Adrenal gland (tissue), 19 donors: ENCODE measurements at places on chromosomes 5 and 9. TPM values are rescaled to one million over a fixed set of nuclear protein-coding genes. Genes with fewer than 3 reads are reported as not detected.

TRIM7 gene
- 3.4 TPM for polyA plus RNA-seq

DNA sequence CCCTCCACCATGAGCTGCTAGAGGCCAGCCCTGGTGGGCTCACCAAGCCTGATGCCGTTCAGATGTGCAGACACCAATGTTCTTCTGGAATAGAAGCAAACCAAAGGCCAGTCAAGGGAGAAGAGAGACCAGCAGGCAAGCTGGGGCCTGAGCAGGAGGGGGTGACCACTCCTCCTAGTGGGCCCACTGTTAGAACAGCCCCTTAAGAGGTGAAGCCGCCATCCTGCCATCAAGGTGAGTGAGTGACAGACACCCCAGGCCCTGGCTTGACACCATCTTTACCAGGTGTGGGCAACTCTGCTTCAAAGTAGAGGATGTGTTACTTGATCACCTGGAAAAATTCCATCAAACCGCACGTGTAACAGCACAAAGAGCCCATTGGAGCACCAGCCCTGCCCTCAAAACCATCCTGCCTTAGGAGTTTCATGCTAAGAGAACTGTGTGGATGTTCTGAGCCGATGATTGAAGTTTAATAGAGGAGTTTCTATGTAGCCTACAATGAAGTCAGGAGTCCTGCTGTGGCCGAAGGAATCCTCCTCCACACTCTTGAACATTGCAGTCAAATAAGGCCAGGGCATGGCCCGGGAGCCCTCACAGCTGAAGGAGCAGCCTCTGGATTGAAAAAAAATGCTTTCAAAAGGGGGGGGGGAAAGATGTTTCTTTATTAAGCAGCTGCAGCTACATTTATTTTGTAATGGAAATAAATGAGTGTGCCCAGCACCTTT, 20.8 kb downstream of the AMBP start:
- no peak for DNase-seq

DNA sequence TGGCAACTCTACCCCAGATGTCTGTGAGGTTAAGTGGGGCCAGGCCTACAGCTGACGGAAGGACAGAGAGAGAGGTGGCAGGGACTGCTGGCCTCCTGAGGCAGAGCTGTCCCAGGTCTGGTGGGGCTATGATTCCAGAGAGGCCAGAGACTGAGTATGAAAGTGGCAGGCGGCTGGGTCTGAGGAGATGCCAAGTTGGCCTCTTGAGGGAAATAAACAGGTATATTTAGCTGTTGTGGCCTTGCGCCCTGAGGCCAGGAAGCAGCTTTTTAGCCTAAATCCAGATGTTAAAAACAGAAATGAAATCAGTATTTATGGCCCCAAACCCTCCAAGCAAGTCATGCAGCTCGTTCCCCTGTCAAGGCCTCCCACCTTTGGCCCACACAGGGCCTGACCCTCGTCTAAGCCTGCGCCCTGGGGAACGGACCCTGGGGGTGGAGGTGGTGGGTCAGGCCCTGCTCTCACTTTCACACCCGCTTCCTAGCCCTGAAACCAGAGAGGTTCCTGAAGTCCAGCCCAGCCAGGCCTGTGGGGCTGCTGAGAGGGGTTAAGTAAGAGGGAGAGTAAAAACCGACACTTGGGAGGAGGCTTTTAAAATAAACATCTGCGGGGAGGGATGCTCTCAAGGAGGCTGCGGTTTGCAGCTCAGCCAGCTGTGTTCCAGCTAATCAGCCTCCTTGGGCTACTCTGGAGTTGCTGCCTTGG, 18.7 kb downstream of the PCDHGC5 start:
- DNase-seq, result no peak

DNA sequence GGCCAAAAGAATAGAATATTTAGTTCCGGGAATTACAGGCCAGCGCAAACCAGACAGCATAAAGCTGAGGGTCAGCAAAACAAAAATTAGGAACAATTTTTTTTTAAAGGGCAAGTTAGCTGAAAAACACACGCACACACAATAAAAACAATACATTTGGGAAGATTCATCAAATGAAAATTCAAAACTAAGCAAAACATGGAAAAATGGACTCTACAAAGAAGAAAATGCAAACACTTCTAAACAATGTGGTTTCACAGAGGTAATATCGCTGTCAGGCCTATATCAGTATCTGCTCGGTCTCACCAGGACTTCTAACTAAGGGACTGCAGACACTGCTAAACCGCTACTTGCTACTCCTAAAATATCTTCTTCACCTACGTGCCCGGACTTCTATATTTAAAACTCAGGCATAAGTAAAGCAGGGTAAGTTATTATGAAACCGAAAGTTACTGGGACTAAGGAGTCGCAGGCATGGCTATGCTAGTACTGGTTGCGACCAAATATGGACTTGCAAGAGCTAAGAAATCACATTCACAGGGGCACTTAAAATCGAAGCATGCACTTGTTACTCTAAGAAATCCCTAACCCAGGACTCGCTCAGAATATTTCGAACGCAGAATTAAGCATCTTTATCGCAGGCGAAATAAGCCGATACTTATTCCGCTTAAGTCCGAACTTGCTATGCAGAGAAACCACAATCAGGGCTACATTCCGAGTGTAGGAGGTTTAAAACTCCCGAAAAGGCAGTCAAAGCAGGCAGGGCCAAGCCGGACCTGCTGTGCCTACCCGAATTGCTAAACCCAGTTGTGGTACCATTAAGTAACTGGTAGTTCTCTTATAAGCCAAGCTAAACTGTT, 2.3 kb downstream of the ANXA2R start:
- no peak for DNase-seq

DNA sequence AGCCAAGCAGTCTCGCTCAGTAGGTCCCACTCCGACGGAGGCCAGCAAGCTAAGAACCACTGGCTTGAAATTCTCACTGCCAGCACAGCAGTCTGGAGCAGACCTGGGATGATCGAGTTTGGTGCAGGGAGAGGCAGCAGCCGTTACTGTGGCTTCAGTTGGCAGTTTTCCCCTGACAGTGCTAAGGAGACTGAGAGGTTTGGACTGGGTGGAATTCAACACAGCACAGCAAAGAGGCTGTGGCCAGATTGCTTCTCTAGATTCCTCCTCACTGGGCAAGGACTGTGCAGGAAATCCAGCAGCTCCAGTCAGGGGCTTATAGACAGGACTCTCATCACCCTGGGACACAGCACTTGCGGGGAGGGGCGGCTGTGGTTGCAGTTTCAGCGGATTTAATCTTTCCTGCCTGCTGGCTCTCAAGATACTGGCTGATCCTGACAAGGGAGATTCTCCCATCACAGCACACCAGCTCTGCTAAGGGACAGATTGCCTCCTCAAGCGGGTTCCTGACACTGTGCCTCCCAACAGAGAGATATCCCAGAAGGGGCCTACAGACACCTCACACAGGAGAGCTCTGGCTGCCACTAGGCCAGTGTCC, 122.1 kb downstream of the YIPF5 start:
- DNase-seq, result no peak

- DNase-seq, result no peak
Observed at GRCh38 chr9:71965403-71965802, 54.0 kb downstream of the C9orf85 start.

GRCh38 chr5:61332358-61332749, 296 bp downstream of the ZSWIM6 start:
- DNase-seq, result peak; percentile 73

DNA sequence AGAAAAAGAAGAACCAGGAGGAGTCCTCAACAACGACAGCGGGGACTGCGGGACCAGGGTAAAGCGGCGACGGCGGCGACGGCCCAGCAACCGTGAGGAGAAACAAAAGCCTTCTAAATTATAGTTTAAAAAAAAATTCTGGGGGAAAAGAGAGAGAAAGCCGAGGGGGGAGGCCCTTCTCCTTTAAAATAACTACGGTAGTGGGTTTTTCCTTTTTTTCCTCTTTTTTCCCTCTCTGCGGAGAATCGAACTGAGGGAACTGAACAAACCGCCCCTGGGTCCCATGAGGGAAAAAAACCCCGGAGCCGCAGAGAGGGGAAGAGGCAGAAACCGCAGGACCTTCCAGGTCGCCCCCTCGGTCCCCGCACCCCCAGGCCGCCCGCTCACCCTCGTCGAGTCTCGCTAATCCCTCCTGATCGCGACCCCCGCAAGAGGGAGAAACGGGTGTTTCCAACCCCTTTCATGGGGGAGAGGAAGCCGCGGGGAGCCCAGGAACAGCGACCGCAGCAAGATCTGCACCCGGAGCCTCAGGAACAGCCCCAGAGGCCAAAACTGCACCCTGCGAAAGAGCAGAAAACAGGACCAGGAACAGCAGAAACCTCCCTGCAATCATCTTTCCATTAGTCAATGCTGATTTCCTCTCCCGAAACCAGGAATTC, 453 bp downstream of the CPEB4 start:
- no peak for DNase-seq

ENTPD8 gene
- 0.17 TPM for polyA plus RNA-seq

GRCh38 chr9:83431101-83432060, 106.8 kb downstream of the FRMD3 start:
- DNase-seq, result peak; percentile 90

CTSL gene
- 109 TPM for polyA plus RNA-seq

GRCh38 chr5:90519081-90519480, 10.3 kb downstream of the LYSMD3 start:
- DNase-seq, result no peak

DNA sequence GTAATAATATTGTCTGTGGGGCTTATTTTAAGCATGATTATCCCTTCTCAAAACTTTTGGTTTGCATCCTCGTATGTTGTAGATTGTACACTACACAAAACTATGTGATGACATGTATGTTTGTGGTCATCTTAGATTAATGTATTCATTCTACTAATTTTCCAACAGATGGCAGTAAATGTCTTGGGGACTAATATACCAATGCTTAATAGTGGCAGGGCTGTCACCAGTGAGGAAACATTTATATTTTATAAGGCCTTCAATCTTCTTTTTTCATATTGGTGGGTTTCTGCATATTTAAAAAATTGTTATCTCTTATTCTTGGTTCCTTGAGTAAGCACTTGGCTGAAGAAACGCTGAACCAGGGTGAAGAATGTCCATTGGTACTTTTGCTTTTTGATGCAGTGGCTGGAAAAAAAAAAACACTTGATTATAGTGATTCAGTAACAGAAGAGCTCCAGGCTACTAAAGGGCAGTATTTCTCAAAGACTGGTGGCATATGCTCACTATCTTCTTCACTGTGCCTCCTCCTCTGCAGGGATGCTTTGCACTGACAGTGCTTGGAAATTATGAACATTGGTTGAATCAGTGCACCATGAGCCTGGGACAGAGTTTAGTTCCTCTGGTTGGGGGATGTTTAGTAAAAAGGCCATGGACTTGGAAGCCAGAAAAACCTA, 530.3 kb downstream of the RASEF start:
- DNase-seq, result no peak

GRCh38 chr9:126838895-126839294, 21.5 kb upstream of the ZBTB34 start:
- no peak for DNase-seq

DNA sequence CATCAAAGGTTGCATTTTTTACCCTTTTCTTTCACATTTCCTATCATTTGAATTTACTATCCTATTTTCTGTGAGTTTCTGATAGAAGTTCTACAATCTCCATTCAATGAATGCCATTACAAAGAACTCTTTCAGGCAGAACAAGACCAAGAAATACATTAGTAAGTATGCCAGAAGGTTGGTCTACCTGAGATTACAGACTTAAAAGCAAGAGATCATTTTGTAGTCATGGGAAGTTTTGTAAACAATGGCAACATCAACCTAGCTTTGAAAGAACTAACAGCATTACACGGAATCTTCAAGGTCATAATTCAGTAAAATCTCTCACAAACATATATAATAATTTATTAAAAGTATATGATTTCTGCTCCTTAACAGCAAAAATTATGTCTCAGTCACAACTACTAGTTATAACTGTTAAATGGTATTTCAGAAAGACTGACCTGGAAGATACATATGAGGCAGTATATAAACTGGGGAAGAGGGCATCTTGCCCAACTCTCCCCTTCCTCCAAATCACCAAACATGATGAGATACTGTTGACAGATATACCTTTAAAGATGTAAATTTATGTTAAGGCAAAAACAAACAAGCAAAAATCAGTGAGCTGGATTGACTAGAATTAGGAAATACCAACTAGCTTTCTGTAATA, 23.3 kb downstream of the TMEM161B start:
- DNase-seq, result no peak

GRCh38 chr5:87190687-87191086, 77.0 kb upstream of the RASA1 start:
- DNase-seq, result no peak

- no peak for DNase-seq
Observed at GRCh38 chr5:148540647-148541046, 113.7 kb downstream of the HTR4 start.

ADAMTS19 gene
- 0.30 TPM for polyA plus RNA-seq

MYMK gene
- not detected for polyA plus RNA-seq

KYAT1 gene
- polyA plus RNA-seq, result 3.5 TPM

- no peak for DNase-seq
Observed at GRCh38 chr5:106380736-106381135, 1290.0 kb downstream of the EFNA5 start.

PRSS3 gene
- polyA plus RNA-seq, result 3.7 TPM

- peak; percentile 92 for DNase-seq
Observed at GRCh38 chr9:81833563-81834345, 94.5 kb upstream of the SPATA31D4 start.

GRCh38 chr5:10377081-10377480, 23.6 kb downstream of the MARCHF6 start:
- no peak for DNase-seq

DNA sequence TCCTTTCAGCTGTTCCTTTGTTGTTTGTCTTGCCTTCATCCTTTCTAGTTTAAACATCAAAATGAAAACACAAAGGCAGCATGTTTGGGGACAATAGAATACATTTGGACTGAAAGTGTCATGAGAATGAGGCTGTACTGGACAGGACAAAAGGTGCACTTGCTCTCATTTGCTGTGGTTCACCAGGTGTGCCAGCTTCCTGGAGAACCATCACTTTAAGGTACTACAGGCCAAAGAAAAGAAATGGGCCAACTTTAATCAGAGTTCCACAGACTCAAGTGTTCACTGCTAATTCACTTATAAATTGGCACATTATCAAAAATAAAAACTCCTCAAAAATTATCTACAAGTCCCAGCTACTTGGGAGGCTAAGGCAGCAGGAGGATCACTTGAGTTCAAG, 53.8 kb downstream of the ABHD17B start:
- no peak for DNase-seq

RMND5B gene
- polyA plus RNA-seq, result 35.5 TPM

- DNase-seq, result no peak
Observed at GRCh38 chr9:107176436-107177151, 106.5 kb upstream of the RAD23B start.

DNA sequence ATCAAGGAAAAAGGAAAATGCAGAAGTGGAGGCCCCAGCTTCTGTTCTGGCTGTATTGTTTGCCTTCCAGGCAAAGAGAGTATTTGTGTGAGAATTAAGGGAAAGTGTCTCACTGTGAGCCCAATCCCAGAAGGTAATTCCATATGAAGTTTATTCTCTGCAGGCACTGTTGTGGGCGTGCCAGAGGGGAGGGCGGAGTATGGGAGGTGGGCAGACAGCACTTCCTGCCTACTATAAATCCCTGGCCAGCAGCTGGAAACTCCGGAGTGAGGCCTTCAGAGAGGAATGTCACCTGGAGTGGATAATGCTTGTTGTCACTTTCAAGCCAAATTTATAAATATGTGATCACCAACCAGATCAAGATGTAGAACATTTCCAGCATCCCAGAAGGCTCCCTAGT, 209.5 kb downstream of the ARHGAP26 start:
- DNase-seq, result no peak

- no peak for DNase-seq
Observed at GRCh38 chr5:80078921-80079320, 43.8 kb downstream of the THBS4 start.
